ENCODE measurements at places on chromosomes 13 and 19.
A peak's percentile ranks its signal among the peaks of the same experiment; 100 is the strongest.

DNA sequence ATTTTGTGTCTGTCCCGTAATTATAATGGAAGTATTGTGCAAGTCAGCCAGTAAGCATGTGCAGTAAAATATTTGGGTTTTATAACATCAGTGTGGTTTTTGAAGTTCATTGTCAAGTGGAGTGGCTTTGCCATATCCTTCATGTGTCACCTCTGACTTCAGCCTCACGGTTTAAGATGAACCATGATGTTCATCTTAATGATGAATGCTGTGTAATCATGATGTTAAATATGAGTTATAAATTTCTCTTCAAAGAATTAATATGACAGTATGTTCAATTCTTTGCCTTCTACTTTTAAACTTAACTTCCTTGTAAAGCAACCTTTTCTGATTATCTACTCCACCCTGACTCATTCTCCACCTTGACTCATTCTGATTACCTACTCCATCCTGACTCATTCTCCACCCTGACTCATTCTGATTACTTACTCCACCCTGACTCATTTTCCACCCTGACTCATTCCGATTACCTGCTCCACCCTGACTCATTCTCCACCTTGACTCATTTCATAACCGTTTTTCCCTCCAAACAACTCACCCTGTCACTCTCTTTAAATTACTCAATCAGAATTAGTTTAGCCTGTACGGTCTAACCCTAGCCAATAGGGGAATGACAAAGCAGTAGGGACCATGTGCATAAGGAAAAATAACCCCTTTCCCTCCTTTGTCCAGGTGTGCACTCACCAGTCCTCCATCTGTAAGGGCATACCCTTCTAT is 50.3 kb upstream of the ANKRD10 start:
- peak; percentile 79 for DNase-seq

DNA sequence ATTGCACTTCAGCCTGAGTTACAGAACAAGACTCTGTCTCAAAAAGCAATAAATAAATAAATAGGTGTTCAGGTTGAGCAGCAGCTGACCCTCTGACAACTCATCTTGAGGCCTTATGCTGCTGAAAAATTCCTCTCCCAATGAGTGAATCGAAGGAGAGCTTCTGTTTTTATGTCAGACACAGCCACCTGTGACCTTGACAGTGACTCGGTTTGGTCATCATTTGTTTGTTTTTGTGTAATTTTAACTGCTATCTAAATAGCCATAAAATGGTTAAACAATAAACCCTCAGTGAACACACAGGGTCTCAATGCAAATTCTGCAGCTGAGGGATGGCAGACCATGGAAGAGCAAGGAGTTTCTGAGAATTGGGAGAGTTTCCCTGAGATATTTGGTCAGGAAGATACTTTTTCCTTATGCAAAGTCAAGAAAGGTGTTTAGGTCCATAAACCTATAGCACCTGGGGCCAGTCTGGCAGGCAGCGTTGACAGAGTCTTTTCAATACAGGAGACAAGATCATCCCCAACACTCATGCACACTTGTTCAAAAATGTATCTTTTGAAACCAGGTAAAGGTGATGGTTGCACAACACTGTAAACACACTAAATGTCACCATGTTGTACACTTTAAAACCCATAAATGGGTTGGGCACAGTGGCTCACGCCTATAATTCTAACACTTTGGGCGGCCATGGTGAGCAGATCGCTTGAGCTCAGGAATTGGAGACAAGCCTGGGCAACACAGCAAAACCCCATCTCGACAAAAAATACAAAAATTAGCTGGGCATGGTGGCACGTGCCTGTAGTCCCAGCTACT is 16.6 kb upstream of the SLC25A30 start:
- DNase-seq = no peak

GRCh38 chr13:110318920-110319319 is 11.8 kb downstream of the COL4A2 start:
- no peak for DNase-seq

DNA sequence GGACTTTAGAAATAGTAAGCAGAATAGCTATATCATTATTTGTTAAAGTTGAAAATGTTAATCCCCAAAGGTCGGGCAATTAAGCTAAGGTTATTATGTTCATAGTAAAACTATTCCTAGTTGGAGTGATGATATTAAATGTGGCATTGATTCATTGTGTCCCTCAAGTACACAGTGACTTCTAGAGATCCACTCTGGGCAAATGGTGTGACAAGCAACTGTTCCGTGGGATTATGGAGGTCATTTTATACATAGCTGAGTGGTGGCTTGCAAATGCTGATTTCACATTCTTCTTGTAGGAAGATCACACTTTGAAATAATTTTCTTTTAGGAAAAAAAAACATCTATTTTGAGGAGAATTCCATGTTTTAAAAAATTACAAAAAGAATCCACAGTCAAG is 317.8 kb downstream of the ATP8A2 start:
- no peak for DNase-seq
